ENCODE measurements at places on chromosomes 2 and 18. TPM values are rescaled to one million over a fixed set of nuclear protein-coding genes. Genes with fewer than 3 reads are reported as not detected.

DNA sequence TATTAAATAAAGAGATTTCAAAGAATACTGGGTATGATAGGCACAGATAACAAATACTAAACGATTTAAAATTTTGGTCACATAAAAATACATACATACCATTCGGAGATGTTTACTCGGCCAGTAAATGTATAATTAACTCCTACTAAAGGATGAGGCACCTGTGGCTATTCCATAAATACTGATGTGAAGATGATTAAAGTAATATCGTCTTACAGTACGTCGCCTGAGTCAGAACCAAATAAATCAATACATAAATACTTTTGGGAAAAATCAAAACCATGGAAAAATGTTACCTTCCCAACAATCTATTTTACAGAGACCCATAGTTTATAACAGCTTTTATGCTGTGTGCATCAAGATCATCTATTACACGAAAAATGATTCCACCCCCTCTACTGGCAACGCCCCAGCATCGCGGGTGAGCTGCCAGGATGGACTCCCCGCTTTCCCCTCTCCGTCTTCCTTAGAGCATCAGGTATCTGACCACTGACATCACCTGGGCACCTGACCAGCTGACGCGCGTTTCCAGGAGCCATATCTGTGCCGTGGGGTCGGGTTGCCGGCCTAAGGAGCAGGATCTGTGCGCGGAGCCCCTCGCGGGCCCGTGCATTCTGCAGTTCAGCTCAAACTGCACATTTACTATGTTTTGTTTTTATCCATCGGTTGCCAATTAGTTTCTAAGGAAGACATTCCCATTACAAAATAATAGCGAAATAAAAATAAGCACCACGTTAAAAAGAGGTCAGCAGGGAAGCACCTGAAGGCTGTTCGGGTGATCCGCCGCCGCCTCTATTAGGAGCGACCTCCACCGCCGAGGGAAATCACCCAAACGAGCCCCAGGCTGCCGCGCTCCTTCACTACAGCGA, 901 bp downstream of the ICA1L start:
- DNase-seq, result peak; percentile 92

- no peak for DNase-seq
Measured at GRCh38 chr2:41966431-41966893, 81.4 kb upstream of the PKDCC start.

- DNase-seq, result no peak
Measured at GRCh38 chr2:191538334-191538903, 139.5 kb upstream of the NABP1 start.

DNA sequence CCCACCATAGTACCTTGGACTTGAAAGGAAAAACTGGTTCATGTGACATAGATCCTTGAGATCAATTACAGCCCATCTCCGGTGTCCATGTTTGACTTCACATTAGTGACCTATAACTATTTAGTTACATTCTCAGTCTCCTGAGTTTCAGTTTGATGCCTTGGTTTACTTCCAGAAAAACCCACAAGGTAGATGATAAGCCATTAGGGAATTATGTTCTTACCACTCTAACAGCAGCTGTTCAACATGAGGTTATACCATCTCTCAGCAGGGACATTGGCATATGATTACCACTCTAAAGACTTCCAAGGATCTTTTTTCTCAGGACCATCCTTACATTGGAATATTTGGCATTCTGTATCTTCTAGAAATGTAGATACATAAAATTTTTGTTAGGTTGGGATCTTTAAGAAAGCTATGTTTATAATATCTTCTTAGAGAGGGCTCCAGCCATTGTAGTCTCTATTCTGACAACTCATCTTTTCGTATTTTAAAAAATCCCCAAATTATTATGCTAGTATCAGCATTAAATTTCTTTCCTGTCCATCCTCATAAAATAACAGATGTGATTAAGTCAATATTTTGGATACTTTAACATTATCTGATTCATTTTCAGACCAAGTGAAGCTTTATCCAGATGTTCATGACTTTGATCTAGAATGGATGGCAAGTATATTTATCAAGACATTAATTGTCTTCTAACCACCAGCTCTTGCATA, 258.9 kb downstream of the RDH14 start:
- no peak for DNase-seq

Gene SERPINB12
- not detected for total RNA-seq

Gene RPIA
- total RNA-seq, result 17.3 TPM

GRCh38 chr18:69956665-69957620, 9.3 kb upstream of the CD226 start:
- no peak for DNase-seq

Gene FRZB
- 1.1 TPM for total RNA-seq

DNA sequence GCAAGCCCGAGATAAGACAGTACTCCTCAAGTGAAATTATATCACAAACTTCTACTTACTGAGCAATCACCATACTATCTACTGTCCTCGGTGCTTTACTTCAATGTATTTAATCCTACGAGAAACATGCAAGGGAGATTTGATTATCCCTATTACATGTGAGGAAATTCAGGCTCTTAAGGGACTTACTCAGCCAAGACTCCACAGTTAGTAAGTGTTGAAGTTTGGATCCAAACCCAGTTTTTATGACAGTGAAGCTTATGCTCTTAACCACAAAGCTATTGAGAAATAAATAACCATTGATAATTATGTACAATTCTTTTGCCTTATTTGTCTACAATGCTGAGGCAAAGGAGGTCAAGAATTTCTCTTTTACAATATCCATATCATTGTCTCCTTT, 672.9 kb upstream of the ACVR2A start:
- no peak for DNase-seq

GRCh38 chr2:192194265-192194865, 368 bp downstream of the TMEFF2 start:
- no peak for DNase-seq

GRCh38 chr2:211900518-211900917, 638.1 kb downstream of the ERBB4 start:
- DNase-seq, result no peak

Gene CRYGD
- total RNA-seq, result not detected

DNA sequence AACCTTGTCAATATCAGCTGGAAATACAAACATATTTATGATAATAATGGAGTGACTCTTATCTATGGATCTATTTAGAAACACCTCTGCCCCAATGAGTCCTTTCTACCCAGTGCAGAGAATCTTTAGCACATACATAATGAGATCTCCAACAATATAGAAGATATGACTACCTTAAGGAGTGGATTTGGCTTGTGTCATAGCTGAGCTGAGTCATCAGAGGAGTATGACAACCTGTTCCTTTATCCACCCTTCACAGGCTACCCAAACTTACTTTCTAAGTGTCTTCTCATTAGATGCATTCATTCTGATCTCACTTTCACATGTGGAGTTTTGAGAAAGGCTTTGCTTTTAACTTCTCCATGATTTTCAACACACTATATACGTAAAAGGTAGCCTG, 1218.9 kb downstream of the DSC3 start:
- no peak for DNase-seq

DNA sequence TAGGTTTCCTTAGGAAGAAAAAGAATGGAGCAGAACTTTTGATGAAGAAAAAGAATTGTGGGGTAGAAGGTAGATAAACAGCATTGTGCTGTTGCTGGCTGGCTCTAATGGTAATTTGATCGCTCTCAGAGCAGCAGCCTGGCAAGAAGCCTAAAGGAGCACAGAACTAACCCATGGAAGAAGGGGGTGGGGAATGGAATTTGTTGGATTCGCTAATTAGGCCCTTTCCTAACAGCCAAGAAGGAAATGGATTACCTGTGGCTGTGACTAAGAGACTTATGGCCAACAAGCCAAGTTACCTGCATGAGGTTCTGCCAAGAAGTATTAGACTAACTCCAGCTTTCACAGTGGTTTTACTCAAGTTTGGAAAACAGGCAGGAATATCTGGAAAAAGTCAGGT, 210.6 kb downstream of the IKZF2 start:
- peak; percentile 70 for DNase-seq

GRCh38 chr2:197189426-197190099, 121.0 kb downstream of the ANKRD44 start:
- DNase-seq, result no peak

GRCh38 chr2:66803726-66804125, 368.8 kb downstream of the MEIS1 start:
- DNase-seq, result no peak

Gene TEX44
- total RNA-seq, result not detected

All from H9 (cell line).